Activated naive CD4-positive, alpha-beta T cell treated with anti-CD3 and anti-CD28 coated beads, Interleukin-2, amount 50 U/mL, for 72 hours (primary cell): ENCODE measurements at places on chromosomes 6 and 20. TPM values are rescaled to one million over a fixed set of nuclear protein-coding genes. Genes with fewer than 3 reads are reported as not detected.

The VSTM2L gene
- 0.33 TPM for total RNA-seq

The OR2B6 gene
- not detected for total RNA-seq

The WFDC2 gene
- total RNA-seq = 2.5 TPM

The RAET1E gene
- not detected for total RNA-seq

The SCGN gene
- total RNA-seq = not detected

The SYNE1 gene
- 29.4 TPM for total RNA-seq

The TNF gene
- total RNA-seq = 52.0 TPM

The NKAIN4 gene
- not detected for total RNA-seq

The NT5E gene
- 0.97 TPM for total RNA-seq

The PNLDC1 gene
- total RNA-seq = 0.80 TPM

The PACRG gene
- not detected for total RNA-seq

The FGD2 gene
- total RNA-seq = 1.3 TPM

The HLA-DRA gene
- 1.9 TPM for total RNA-seq

The PI3 gene
- not detected for total RNA-seq

The MUC22 gene
- not detected for total RNA-seq

The NFKBIE gene
- total RNA-seq = 19.9 TPM

The MAP3K7 gene
- 34.5 TPM for total RNA-seq

The PDYN gene
- total RNA-seq = not detected

The CDH22 gene
- 0.07 TPM for total RNA-seq

The FAM209A gene
- 0.77 TPM for total RNA-seq

The RBBP8NL gene
- not detected for total RNA-seq
